T-cell (primary cell): ENCODE measurements at places on chromosomes 3 and 15. TPM values are rescaled to one million over a fixed set of nuclear protein-coding genes. Genes with fewer than 3 reads are reported as not detected.
A peak's percentile ranks its signal among the peaks of the same experiment; 100 is the strongest.

The CRYBG3 gene
- 5.8 TPM for total RNA-seq

The IGSF10 gene
- not detected for total RNA-seq

The PGBD4 gene
- 3.7 TPM for total RNA-seq

The FOXL2NB gene
- total RNA-seq: 0.06 TPM

The PPP1R2 gene
- 119 TPM for total RNA-seq

The ACKR2 gene
- total RNA-seq: not detected

The TMEM45A gene
- not detected for total RNA-seq

The NFKBIZ gene
- 130 TPM for total RNA-seq

The MYL3 gene
- total RNA-seq: not detected

GRCh38 chr3:52774901-52775864 lies 2.2 kb upstream of the ITIH1 start:
- no peak for DNase-seq

- no peak for DNase-seq
Measured at GRCh38 chr3:165383381-165383780, 187.2 kb upstream of the SLITRK3 start.

DNA sequence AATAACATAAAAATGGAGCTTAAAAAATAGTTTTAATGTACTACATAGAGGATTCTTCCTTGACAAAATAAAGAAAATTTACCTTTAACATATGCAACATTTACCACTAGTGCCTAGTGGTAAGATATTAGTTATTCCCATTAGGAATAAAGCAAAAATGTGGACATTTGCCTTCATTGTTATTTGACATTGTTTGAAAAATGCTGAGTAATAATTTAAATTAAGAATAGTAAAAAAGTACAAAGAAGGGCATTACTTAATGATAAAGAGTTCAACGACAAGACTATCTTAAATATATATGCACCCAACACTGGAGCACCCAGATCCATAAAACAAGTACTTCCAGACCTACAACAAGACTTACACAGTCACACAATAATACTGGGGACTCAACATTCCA lies 125.7 kb downstream of the POLR2M start:
- DNase-seq: no peak

- DNase-seq: no peak
Measured at GRCh38 chr15:78761020-78761419, 50.2 kb downstream of the ADAMTS7 start.

GRCh38 chr3:41290736-41291135 lies 91.4 kb downstream of the CTNNB1 start:
- DNase-seq: no peak

DNA sequence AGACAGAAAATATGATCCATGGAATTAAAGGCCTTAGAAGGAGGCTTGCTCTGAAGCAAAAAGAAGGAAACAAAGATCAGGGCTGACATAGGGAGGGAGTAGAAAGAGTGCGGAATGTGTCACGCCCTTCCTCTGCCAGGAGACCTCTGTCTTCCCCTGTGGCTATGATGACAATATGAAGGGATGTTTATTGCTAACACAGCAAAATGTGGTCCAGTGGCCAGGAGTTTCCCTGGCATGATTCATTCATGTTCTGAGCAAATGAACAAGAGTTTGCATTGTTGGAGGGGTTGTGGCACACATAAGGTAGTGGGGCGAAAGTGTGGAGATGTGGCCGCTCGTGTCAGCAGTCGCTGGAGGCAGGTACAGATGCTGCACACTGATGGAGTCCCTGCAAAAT lies 169.4 kb downstream of the SHQ1 start:
- no peak for DNase-seq

GRCh38 chr15:72078887-72079286 lies 39.1 kb downstream of the MYO9A start:
- no peak for DNase-seq

GRCh38 chr15:83496766-83497165 lies 49.6 kb downstream of the SH3GL3 start:
- no peak for DNase-seq

GRCh38 chr3:141913150-141913811 lies 36.8 kb downstream of the ATP1B3 start:
- peak; percentile 30 for DNase-seq

- no peak for DNase-seq
Measured at GRCh38 chr3:45082142-45082538, 56.0 kb downstream of the CLEC3B start.

DNA sequence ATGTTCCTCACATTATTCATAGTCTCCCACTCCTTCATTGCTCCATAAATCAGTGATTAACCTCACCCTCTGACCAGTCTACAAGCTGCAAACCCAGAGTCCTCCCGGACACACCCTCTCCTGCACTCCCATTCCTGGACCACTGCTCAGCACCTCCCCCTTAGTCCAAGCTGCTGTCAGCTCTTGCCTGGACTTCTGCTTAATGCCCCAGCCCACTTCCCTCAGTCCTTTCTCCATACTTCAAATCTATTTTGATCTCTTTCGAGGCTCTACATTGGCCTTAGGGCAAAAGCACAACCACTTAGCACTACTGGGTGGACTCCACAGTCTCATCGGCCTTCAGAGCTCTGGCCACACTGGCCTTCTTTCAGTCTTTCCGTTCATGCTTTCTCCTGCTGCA lies 79.4 kb upstream of the FAM98B start:
- DNase-seq: no peak

DNA sequence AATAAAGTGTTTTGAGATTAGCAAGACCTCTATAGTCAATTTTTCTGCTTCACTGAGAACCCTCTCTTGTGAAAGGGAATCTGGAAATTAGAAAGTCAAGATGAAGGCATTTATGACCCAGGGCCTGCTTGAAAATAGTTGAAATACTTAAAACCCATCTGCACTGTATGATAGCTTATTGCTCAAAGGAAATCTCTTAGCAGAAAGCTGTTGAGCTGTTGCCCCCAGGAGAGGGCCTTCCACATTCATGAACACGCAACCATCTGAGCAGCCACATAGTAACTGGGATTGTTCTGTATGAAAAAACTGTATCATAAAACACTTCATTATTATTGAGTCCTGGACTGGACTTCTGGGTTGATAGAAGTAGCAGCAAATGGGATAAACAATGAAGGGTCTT lies 106.4 kb upstream of the PTX3 start:
- no peak for DNase-seq

- DNase-seq: no peak
Measured at GRCh38 chr3:127746400-127747057, 73.8 kb downstream of the ABTB1 start.

- no peak for DNase-seq
Measured at GRCh38 chr3:127690823-127691452, 18.2 kb downstream of the ABTB1 start.

DNA sequence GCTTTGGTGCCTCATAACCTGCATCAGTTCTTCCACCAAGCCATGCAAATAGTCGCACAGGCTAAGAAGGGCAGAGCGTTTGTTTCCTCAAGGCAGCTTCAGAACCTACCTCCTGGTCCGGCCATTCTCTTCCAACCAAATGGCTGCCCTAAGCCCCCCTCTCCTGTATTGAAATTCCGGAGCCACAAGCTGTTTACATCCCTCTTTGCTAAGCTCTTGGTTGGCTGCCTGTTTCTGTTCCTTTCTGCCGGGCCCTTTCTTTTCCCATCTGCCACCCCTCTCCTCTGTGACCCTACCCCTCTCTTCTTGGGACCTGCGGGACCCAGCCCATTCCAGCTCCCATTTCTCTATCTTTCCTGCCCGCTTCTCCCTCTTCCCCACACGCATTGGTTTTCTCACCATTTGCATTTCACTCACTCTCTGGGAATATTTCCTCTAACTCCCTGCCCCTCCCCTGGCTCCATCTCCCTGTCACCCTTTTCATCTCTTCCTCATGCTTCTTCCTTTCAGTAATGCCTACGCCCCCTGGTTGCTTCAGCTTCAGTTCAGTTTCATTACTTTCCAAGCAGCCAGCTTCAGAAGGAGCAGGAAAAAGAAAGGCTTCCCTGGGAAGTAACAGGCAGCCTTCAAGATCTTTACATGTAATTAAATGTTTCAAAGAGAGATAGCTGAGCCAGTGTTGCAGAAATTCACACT lies 113.5 kb downstream of the RAB11A start:
- DNase-seq: no peak

DNA sequence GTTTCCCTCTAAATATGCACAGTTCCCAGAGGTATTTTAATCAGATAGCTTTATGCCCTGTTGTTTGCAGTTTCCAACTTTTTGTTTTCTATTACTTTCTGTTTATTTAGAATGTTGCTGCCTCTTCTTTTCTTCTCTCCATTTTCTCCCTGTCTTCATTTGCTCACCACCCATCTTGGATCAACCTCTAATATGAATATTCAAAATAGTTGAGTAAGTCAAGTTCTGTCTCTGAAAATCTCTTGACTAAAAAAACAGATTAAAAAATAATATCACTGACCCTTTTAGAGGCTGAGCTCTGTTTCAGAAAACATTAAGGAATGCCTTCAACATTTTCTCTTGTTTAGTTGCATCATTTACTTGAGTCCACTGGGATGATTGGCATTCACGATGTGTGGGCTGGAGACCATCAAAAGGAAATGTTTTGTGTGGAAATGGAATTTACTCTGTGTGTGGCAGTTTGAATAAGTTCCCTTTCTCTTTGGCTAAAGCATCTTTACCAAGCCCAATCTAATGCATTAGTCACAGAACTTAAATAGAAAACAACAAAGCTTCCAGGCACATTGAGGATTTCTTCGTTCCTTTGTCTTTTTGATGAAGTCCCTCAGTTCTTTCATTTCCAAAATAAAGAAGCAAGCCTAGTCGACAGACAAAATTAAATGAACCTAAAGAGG lies 633.9 kb upstream of the TGFBR2 start:
- DNase-seq: no peak

DNA sequence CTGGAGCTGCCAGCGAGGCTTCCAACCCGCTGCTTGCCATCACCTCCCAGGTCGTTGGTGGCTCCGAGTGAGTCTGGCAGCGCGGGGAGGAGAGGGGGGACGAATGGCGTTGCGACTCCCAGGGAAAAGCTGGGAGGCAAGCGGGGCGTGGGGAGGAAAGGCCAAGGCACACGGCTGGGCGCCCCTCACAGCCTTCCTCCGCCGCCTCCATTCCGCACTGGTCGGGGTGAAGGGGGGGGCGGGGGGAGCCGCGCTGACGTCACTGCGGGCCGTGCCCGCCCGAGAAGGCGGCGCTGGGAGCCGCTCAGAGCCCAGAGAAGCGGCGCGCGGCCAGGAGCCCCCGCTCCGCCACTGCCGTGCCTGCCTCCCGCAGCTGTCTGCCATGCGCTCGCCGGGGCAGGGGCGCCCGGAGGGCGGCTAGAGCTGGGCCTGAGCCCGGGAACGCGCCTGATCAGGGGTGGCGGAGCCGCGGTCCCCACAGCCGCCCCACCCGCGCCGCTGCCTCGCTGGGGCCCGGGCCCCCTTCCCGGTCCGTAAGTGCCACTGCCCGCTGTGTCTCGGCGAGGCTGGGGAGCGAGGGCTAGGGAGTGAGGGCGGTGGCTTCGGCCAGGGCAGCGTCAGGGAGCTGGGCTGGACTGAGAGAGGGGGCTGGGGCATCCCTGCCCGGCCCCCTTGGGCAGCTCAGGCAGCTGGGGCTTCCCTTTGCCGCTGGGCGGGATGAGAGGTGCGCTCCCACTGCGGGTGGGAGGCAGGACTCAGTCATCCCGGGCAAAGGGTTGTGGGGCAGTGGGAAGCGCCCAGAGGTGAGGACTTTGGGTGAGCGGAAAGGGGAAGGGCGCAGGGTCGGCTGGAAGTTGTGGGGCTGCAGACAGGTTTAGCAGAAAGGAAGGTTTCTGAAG lies 27.8 kb upstream of the POLG start:
- no peak for DNase-seq

DNA sequence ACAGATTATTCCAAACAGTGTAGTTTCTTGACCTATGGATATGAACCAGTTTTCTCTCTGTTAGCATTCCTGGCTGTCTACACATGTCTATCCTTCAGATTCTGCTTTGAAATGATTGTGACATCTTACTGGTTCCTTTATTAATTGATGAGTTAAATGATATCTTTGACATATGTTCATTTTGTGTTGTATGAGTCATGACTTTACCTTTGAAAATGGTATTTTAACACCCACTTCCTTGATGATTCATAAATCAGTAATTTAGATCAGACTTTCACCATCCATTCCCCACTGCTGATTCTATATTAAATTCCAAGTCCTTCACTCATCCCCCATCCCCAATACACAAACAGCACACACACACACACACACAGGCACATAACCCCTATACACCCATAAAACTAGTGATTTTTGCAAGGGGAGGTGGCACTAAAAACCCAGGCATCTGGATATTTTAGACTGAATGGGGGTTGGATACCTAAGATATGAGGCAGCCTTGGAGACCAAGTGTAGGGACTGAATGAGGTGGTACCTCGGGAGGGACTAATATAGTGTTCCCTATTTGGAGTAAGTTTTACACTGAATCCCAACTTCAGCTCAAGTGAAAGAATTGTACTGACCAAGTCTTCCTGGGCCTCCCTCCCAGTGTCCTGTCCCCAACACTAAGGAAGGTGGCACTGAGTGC lies 9.7 kb downstream of the CCK start:
- DNase-seq: no peak

GRCh38 chr3:126895178-126896066 lies 87.5 kb upstream of the PLXNA1 start:
- no peak for DNase-seq
